ENCODE measurements at places on chromosomes 4 and X.

DNA sequence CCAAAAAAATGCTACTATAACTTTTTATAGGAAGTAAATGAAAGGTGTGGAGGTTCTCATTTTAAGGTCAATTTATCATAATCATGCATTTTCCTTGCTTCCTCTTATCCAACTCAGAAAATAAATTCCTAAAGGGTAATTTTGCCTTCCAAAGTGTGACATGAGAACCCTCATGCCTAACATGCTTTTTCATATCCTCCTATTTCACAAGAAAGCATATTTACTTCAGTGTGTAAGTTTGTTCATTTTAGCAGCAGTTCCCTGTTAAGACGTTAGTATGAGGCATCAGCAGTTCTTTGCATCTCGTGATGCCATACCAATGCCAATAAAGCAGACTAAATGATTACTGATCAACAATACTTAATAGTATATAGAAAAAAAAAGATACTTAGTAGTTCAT, 18.4 kb downstream of the WDFY3 start:
- DNase-seq, result no peak

DNA sequence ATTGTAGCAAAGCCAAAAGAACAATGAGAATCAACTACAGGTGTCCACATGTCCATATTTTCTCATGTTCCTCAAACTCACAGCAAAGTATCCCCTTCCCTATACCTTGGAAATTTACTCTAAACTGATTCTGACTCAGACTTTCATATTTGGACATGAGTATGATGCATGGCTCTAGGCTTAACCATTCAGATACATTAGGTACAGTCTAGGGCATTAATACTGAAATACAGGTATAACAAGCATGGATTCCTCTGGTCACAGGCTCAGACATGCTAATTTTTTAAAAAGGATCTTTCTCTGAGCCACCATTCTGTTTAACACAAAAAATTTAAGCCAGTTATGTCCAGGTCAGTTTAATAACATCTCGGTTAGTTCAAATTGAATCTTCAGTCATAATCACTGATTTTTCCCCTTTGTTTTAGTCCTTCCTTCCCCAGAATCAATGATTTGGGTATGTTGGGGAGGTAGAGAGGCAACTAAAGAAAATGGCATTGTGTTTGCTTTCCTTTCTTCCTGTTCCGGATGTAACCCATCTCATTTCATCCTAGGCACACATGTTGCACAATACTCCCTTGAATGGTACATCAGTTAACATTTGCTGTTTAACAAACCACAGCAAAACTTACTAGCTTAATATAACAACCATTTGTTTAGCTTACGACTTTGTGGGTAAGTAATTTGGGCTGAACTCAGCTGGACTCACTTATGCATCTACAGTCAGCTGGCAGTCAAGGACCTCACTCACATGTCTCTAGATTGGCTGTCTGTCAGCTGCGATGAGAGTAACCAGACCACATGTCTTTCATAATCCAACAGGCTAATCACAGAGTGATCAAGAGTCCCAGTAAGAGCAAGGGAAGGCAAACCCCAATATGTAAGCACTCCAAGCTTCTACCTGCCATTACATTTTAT, 75.3 kb upstream of the GRIA3 start:
- no peak for DNase-seq

DNA sequence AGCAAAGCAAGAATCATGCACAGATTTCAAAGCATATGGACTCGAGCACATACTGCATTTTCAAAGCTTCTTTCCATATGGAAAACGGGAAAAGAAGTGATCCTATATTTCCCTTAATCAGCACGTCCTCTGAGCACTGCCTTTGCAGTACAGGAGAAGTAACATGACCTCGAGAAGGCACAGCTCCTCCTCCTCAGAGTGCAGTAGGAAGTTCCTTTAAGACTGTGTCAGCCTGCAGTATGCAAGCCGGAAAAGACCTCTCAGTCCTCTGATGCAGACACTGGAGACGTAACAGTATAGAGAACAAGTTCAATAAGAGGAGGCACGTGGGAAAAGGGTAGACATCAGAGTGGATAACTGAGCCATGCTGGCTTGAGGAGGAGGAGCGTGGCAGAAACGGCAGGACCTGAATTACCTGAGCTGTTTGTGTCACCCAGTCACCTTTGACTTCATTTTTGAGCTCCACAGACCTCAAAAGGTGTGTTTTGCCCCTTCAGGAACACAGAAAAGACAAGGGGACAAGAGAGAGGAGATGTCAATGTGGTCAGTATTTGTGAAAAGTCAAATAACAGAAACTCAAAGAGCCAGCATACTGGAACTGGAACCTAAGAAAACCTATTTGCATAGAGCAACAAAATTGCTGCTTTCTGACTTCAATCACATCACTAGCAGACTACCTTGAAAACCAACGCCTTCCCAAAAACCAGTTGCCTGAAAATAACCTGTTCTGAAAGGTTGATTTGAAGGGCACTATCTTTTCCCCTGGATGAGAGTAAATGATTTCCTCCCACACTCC, 20.8 kb downstream of the IRF2 start:
- DNase-seq, result no peak

- DNase-seq, result no peak
Observed at GRCh38 chr4:148561467-148561866, 119.3 kb upstream of the NR3C2 start.
